ENCODE measurements at places on chromosomes 2 and 18. TPM values are rescaled to one million over a fixed set of nuclear protein-coding genes. Genes with fewer than 3 reads are reported as not detected.

SAG gene
- not detected for total RNA-seq

HMSD gene
- total RNA-seq = 0.49 TPM

ADAM23 gene
- 0.33 TPM for total RNA-seq

CD207 gene
- not detected for total RNA-seq

GNAL gene
- total RNA-seq = 4.3 TPM

MGAT4A gene
- 0.49 TPM for total RNA-seq

LCT gene
- total RNA-seq = not detected

C1QL2 gene
- not detected for total RNA-seq

ALK gene
- not detected for total RNA-seq
